ENCODE measurements at places on chromosomes 11 and 22.

DNA sequence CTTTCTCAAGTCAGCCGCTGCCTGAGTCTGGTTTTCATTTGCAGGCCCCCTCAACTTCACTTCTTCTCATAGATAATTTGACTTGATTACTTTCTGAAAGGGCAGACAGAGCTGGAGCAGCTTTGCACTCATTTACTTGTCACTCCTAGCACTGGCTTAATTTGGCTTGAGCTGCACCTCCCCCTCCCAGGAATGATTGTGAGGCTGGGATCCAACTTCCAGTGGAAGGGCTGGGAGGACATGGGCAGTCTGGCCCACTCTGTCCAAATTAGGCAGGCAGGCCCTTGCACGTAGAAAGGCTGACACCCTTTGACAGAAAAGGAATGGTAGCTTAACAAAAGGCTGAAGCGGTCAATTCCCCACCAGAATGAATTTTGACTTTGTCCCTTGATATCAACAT is 453.9 kb downstream of the ETS1 start:
- no peak for DNase-seq

- no peak for DNase-seq
These were observed 34.3 kb downstream of the LDLRAD3 start for GRCh38 chr11:35978183-35978582.

DNA sequence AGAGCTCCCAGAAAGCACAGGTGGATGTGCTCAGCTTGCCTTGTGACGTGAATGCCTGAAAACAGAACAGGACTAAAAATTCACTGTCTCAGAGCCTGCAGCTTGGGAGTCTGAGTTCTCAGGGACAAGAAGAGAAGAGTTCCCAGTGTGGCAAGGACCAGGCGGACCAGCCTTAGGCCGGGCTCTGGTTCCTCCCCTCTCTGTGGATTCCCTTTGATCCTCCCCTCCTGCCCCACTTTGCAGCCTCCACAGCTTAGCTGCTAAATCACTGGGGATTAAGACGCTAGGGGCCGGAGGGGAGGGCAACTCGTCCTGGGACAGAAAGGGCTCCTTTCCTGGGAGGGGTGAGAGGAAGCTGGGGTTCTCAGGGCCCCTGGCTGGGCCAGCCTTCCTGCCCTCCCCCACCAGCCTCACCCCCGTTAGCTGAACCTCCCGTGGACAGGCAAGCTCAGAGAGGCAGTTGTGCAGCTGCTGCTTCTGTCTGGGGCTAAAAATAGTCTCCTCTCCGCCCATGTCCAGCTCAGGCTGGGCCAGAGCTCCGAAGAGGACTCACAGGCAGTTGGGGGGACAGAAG is 29.9 kb upstream of the JAM3 start:
- DNase-seq = no peak

GRCh38 chr11:82680252-82680651 is 53.4 kb downstream of the FAM181B start:
- no peak for DNase-seq

- no peak for DNase-seq
These were observed 328.2 kb downstream of the FAM181B start for GRCh38 chr11:82405421-82405820.

DNA sequence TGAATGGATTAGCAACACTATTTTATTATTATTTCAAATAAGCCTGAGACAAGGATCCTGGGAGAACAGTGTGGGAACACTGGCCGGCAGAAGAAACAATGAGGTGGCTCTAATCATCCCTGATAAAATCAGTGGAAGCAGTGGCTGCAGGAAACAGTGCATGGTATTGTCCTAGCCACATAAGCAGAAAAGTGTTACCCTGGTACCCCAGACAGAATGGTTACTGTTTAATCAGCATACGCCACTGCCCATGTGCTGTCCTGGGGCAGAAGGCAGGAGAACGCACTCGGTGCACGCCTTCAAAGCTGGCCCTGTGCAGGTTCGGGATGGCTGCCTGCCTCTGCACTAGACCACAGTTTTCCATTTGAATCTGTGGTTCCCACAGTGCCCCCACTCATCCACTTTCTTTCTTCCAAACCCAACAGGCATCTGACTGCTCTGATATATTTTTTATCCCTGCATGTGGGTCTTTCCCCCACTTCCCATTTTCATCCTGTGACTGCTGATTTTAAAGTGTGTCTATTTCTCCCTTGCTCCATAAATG is 25.7 kb downstream of the OPCML start:
- DNase-seq = no peak

- DNase-seq = no peak
These were observed 36.0 kb downstream of the RASD2 start for GRCh38 chr22:35576671-35577070.

DNA sequence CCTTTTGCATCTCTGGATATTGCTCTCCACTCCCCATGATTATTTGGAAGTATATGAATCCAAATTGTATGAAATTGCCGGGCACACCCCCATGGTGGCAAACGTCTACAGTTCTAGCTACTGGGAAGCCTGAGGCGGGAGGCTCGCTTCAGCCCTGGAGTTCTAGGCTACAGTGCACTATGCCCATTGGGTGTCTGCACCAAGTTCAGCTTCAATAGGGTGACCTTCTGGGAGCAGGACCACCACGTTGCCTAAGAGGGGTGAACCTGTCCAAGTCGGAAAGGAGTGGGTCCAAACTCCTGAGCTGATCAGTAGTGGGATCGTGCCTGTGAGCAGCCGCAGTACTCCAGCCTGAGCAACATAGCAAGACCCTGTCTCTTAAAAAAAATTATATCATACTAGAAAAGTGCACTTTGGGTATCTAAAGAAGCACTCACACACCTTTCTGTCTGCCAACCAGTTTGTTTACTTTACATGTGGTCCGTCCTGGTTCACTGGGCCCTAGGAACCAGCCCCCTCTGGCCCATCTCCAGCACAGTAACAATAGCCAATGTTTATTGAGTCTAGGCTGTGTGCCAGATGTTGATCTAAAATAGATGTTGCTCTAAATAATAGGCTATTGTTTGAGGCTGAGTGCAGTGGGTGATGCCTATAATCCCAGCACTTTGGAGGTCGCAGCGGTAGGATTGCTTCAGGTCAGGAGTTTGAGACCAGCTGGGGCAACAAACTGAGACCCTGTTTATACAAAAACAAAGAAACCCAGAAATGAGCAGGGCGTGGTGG is 16.4 kb upstream of the KAT5 start:
- DNase-seq = no peak

- DNase-seq = peak; percentile 27
These were observed 1.2 kb downstream of the SLC37A4 start for GRCh38 chr11:119029340-119030028.

DNA sequence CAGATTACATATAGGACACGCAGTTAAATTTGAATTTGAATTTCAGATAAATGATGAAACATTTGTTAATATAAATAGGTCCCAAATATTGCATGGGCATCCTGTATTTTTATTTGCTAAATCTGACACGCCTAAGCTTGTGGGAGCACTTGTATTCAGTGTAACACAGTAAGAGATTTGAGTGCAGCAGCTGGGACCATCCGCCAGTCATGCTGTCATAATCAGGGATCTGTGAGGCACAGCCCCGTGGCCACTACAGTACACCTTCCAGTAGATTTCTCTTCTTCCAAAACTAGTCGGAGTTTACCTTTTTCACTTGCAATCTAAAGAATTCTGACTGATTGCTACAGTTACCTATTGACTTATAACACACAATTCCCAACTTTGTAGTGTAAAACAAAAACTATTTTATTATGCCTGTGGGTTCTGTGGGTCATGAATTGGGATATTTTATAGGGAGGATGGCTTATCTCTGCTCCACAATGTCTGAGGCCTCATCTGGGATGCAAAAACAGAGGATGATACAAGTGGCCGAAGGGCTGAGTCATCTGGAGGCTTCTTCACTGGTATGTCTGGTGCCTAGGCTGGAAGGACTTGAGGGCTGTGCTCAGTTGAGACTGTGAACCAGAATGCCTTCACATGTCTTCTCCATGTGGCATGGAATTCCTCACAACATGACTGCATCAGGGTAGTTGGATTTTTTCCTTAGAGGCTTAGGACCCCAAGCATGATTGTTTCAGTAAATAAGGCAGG is 74.1 kb downstream of the PRSS23 start:
- no peak for DNase-seq

GRCh38 chr11:129440028-129440713 is 64.5 kb downstream of the BARX2 start:
- no peak for DNase-seq

DNA sequence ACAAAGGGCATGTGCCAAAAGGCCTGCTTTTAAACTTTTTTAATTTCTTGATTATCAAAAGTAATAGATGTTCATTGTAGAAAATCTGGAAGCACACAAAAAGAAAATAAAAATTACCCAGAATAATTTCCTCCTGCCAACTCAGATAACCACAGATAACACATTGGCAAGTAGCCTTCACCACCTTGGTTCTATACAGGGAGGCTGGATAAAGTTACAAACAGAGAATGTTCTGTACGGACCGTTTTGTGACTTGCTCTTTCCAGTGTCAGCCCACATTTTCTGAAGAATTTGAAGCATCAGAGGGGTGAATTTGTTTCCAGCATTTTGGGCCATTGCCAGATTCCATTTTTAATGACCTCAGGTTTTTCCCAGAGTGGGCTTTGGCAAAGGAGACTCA is 23.5 kb downstream of the TUG1 start:
- DNase-seq = no peak

DNA sequence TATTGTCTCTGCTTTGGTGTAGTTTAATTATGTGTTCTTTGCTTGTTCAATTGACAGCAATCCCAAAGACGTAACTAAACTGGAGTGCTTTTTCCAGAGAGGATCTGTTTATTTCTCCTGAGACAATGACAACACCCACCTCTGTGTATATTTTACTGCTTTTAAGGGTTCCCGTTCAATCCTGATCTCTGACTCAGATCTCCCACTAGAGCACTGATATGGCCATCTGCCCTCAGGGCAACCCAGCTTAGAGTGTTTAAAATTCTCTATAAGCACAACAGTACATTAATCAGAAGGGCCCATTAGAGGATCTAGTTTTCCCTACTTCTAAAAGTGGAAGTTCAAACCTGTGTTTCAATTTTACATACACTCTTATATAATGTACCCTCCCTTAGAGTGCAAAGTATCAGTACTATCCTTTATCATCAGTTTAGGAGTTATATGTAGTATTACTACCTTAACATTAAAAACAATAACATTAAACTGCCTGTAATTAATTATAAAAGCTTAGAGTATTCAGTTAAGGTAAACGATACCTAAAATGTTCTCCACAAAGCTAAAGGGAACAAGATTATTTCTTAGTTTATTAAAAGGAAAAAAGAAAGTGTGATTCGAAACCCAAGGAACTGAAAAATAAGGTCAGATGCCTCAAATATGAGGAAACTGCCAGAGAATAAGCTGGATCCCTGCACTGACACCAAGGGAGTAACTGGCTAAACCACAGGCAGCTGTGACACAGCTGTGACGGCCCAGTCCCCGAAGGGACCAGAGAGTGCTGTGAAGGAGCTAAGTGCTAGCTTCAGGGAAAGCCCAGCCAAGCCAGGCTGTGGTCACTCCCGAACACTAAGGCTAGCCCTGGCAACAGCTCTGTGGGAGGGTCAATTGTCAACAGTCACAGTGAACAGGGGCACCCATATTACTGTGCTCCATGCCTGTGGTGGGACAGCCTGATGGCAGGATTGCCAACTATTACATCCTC is 15.2 kb downstream of the UFD1 start:
- DNase-seq = no peak

DNA sequence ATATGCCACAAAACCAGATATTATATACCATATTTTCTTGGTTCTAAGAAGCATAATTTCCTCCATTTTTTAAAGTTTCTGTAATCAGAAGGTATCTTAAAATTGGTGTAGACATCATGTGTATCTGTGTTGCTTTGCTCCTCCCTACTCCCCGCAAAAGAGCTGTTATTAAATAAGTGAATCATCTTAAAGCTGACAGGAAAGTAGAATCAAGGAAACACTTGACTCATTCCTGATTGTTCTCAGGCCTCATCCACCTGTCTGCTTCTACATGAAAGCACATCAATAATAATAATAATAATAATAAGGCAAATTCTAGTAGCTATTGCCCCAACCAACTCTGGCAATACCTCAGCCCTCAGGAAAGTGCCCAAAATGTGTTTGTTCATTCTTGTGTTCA is 26.2 kb upstream of the GUCY1A2 start:
- no peak for DNase-seq

GRCh38 chr22:42243802-42244060 is 26.7 kb downstream of the TCF20 start:
- no peak for DNase-seq

GRCh38 chr11:101188173-101188572 is 58.6 kb upstream of the PGR start:
- no peak for DNase-seq

GRCh38 chr11:57434640-57435546 is 8.0 kb upstream of the SLC43A3 start:
- DNase-seq = no peak

DNA sequence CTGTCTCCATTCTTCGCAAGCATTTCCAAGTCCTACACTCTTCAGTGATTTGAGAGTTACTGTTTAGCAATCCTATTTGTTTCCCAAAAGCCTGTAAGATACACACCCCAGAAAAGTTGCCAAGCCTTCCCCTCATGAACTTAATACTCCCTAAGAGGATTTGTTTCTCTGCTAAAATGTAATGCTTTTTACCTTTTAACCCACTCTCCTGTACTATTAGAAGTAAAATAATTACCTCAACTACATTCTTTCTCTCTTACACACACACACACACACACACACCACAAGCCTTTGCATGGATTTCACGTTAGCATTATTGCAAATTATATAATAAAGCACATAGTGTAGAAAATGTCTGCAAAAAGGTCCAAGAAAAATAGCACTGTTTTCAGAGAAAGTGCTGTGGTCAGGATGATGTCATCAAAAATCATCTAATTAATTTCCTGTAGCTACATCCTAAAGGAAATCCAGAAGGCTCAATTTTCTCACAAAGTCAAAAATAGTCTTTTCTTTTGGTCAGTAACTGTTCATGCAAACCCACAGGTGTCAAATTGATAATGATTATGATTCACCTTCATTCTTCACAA is 364.1 kb upstream of the PITPNB start:
- no peak for DNase-seq

DNA sequence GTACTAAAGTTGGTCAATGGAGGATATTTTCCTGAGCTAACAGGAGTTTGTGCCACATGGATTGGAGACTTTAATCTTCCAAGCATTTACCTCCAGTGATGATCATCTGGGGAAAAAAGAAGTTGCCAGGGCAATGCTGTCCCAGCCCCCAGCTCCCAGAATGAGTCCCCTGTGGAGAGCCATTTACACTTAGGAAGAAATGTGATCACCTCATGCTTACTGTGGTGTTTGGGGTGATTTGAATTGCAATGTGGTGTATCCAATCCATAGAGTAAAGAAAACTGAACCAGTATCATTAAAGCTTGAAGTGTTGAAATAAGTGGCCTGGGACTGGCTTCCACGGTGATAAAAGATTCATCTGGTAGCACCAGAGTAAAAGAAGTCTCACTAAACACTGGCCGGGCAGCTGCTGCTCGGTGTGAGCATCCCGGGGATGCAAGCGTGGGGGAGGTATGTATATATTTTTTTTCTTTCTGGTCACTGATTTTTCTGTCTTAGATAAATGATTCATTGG is 117.2 kb upstream of the NTM start:
- DNase-seq = no peak

DNA sequence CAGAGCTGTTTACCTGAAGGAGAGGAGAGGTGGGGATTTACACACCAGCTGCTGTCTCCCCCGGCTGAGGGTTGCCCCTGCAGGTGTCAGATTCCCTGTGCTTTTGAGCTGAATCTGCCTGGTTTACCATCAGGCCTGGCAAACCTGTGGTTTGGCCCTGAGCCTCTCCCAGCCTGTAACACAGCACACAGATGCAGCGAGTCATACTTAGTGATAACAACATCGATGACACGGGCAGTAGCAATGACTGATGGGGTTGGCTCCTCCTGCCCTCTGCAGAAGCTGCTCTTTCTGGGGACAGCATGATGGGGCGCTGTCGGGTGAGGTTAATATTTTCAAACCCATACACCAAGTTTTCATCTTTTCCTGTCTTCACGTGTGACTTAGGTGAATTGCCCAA is 380.0 kb upstream of the B3GAT1 start:
- DNase-seq = no peak
